ENCODE measurements at places on chromosomes 6 and 20.

GRCh38 chr6:109853951-109854350 lies 124.2 kb upstream of the GPR6 start:
- DNase-seq = no peak

- no peak for DNase-seq
Observed at GRCh38 chr20:31918466-31919105, 33.3 kb downstream of the PDRG1 start.

DNA sequence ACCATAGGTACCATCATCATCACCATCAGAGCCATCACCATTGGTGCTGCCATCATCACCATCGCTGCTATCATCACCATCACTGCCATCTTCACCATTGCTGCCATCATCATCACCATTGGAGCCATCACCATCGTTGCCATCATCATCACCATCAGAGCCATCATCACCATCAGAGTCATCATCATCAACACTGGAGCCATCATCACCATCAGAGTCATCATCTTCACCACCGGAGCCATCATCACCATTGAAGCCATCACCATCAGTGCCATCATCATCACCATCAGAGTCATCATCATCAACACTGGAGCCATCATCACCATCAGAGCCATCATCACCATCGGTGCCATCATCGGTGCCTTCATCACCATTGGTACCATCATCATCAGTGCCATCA lies 338.7 kb downstream of the TAF4 start:
- DNase-seq = no peak

DNA sequence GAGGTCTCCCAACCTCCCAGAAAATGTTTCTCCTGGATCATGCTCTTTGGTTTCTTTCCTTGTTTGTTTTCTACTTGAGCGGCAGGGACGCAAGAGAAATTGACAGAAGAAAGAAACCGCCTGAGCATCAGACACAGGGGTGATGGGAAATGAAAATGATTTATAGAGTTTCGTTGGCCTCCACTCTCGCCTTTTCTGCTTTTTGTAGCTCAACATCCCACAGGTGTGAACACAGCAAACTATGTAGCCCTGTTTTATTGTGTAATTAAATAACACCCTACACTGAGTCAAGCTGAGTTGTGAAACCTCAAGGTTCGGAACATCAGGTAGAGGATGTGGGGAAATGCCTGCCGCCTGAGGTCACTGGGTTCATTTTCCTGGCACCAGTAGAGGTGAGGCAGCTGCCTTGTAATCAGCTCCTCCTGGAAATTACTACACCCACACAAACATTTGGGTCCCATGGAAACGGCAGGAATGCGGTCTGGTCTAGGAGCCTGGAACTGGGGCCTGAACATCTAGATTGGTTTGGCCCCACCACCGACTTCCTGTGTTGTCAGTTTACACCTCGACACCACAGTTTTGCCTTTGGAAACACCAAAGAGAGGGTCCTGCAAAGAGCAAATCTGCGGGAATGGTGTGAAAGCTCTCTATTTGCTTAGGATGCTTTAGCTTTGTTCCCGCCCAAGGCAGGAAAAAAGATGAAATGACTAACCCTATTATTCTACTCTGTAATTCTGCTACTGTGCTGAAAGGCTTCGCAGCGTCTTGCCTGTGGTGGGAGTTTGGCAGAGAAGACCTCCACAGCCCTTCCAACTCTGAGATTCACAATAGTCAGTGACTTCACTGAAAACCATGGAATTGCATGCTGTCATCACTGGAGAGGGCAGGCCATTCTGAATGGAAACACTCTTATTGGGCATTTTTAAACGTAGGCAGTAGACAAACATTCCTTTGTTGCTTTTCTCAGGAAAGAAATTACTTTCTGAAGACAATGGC lies 53.0 kb downstream of the ADAT2 start:
- DNase-seq = no peak

- DNase-seq = no peak
Observed at GRCh38 chr6:128882560-128882959, 378 bp upstream of the LAMA2 start.

DNA sequence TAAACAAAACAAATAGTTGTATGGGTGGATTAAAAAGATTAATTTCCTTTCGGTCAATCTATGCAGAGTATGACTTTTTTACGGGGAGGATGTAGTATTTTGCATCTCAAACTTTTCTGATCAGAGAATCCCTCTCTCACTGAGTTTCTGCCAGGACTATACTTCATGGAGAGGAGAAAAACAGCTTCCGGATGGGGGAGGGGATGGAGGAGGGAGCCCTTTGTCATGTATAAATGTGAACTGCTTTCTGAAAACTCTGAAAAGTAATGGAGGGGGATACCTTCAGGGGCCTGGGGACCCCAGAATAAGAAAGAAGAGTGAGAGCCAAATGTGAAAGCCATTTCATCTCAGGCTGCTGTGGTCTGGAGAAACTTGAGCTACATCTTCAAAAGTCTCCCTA lies 173.1 kb upstream of the KCNK16 start:
- no peak for DNase-seq

- DNase-seq = no peak
Observed at GRCh38 chr6:55897346-55897745, 22.0 kb upstream of the BMP5 start.

GRCh38 chr6:148990403-148990802 lies 243.6 kb downstream of the UST start:
- no peak for DNase-seq

- DNase-seq = no peak
Observed at GRCh38 chr6:22350109-22350508, 53.3 kb upstream of the PRL start.

DNA sequence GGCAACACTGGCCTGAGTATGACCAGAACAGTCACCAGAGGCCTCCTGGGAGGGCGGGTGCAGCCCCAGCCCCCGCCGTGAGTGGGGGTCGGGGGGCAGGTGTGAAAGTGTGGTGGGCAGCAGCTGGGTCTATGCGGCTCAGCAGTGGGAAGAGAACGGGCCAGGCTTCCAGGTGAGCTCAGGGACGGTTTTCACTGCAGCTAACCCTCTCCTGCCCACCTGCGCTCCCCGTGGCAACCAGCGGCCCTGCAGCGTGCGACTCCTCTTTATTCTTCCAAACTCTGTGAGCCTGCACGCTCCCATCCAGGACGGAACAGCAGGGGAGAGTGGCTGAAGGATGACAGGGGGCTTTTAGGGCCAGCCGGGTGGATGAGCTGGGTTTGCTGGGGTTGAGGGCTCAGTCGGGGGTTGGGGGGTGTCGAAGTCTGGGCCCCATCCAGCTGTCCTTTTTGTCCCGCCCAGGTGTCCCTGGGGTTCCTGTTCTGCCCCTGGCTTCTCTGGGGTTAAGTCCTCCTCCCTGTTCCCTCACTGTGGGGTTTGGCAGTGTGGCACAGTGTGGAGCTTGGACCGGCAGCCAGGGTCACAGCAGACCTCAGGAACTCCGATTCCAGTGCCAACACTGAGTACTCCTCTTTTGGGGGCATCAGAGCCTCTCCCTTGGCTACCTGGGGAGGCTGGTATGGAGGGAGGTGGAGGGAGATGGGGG lies 859 bp upstream of the BIRC7 start:
- no peak for DNase-seq

DNA sequence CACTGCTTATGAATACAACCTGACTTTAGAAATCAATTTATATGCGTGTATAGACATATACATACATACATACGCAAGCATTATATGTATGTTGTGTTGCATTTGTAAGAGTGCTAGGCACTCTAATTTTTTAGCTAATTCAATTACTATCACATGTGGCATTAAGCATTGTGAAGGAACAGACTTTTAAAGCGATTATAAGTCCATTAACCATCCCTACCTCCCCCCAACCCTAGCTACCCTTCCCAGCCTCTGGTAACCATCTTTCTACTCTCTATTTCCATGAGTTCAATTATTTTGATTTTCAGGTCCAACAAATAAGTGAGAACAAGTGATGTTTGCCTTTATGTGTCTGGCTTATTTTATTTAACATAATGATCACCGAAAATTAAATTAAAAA lies 453.8 kb downstream of the DOK5 start:
- DNase-seq = no peak

DNA sequence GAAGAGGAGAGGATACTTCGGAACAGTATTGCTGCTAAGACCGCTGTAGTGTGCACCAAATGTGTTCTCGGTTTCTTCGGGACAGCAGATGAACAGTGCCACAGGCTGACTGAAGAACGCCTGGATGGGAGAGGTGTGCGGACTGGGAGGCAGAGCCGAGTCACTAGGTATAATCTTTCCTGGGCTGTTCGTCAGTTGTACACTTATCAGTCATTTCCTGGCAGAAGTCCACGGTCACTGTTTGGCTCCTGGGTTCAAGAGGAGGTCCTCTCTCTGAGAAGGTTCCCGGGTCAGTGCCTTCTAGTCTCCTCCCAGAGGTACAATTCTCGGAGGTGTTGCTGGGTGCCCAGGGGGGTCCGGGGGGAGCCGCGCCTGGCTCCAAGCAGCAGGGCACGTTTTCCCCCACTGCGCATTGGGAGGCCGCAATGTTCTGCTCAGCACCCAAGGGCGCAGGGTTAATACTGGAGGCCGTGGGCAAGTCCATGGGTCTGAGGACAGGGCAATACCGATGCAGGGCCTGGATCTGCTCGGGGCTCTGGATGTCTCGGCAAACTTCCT lies 38.1 kb downstream of the GJA10 start:
- DNase-seq = no peak

DNA sequence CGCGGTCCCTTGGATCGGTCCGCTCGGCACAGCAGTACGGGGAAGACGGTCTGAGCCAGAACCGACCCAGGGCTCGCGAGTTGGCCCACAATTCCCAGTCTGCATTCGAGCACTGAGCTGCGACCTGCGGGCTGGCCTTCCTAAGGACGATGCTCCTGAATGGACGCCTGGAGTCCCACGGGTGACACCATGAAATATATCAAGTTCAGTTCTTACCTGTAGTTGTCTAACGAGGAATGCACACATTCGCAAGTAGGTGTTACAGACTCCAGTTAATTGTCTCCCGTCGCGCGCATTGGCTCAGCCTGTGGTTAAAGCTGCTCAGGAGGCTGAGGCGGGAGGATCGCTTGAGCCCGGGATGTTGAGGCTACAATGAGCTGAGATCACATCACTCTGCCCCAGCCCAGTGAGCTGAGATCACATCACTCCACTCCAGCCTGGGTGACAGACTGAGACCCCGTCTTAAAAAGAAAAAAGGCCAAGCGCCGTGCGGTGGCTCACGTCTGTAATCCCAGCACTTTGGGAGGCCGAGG lies 802 bp downstream of the PEX7 start:
- DNase-seq = no peak

- DNase-seq = no peak
Observed at GRCh38 chr6:109706513-109706912, 15.4 kb downstream of the FIG4 start.

DNA sequence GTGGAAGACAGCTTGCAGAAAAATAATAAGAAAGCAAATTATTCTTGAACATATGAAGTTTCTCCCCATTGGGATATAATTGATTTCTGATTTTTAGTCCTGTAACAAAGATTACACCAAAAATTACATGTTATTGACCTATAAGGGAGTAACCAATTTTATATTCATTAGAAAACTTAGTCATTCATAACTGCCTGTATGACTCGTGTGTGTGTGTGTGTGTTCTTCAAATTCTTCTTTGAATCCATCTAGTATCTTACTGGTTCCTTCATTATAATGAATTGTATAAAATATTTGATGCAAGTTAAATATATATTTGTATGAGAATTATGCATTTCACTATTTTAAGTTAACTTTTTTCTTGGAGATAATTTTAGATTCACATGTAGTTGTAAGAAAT lies 310.4 kb downstream of the HAO1 start:
- DNase-seq = no peak

DNA sequence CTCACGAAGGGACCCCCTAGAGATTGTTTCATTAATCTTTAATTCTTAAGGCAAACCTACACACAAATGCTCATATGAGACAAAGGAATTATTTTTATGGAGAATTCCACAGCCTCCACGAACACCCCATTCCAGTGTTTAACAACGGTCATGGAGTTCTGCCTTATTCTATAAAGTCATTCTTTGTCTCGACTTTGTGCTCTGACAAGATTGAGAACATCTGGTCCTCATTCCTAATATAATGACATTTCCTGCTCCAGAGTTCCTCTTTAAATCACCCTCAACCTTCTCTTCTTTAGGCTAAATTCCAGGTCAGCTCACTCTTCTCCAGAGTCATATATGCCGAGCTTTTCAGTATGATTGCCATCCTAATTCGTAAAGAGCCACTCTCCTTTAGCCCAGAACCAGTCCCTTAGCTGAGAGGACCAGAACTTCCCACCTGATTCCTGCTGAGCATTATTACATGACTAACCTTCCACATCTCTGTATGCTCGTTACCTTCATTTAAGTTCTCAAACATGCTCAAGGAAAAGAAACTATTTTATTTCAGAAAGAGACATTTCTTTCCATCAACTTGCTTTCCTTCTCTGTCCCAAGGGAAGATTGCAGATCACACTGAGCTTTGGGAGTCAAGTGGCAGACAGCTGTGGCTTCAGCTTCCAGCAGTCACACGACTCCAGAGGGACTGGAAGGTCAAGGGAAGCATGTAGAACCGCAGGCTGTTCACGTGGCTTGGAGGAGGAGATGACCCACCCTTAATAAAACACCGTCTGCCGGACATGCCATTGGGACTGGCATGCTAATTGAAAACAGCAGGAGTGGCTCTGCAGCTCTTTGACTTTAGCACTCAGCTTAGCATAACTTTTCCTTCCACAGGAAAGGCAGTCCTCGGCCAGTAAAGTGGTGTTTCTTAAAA lies 467.1 kb upstream of the HSF2 start:
- DNase-seq = no peak

- no peak for DNase-seq
Observed at GRCh38 chr20:25203871-25204320, 8.4 kb downstream of the ENTPD6 start.

DNA sequence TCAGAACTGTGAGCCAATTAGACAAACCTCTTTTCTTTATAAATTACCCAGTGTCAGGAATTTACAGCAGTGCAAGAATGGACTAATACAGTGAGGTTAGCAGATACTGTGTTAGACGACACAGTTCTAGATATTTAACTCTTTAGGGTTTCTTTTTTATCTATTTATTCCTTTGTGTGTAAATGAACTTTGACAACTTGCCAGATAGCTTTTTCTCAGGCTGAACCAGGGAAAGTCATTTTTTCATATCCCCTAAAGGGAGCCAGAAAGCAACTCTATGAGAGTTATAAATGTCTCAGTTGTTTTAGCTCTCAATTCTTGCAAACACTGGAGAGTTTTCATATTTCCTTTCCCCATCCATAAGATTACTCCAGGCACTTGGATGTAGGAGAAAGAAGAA lies 277.3 kb downstream of the PHF3 start:
- no peak for DNase-seq

DNA sequence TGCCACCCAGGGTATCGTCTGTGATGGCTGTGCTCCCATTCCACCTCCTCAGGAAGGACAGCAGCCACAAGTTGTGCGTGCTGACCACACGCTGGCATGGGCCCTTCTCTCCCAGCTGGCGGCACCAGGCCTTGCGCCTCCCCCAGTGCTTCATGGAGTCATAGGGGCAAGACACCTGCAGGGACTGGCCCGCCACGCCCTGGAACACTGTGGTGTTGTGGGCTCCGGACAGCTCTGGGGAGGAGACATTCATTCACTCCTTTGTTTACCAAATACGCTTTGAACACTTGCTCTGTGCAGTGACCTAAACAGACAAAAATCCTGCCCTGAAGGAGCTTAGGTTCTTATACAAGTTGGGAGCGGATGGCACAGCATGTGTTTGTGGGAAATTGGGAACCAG lies 1.5 kb downstream of the TREM2 start:
- no peak for DNase-seq

GRCh38 chr6:134477991-134478635 lies 160.2 kb upstream of the SGK1 start:
- no peak for DNase-seq
